ENCODE measurements at places on chromosomes 13 and 19.
A peak's percentile ranks its signal among the peaks of the same experiment; 100 is the strongest.

DNA sequence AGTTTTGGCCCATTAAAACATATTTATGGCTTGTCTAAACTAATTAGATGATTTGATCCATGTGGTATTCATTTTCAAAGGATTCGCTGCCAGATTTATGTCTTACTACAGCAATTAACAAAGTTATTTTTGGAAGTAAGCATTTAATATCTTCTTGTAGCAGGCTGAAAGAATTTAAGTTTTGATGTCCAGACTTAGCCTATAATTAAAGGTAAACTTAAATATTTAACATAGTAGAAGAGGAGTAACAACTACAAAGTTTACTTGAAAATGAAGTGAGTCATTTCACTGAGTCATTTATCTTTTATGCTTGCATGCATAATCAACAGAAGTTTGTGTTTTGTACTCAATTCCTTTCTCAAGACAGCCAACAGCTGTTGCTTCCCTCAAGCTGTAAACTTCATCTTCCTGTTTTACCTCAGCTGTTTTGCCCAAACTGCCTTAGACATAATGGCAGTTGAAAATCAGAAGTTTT lies 58.1 kb downstream of the EDNRB start:
- no peak for DNase-seq

- DNase-seq, result peak; percentile 86
These were observed at the start of gene CCDC106 for GRCh38 chr19:55647732-55648584. TSS of gene CCDC106 (plus strand) at chr19:55648212. CDS start at chr19:55649047, 835 bp downstream.

DNA sequence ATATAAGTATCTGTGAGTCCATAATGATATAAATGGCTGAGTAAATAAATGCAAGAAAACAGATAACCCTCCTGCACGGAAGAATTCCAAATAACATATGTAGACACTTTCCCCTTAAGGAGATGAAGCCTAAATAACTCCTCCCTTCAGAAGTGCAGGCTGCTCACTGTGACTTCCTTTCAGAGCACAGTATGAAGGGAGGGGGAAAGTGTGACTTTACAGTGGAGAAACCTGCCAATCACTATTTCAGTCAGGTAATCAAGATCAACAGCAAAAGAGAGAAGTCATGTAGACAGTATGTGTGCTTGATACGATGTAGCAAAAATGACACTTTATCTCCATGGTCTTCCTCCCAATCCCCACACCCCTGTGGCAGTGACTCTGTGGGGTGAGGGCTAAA lies 7.1 kb downstream of the GGACT start:
- no peak for DNase-seq

DNA sequence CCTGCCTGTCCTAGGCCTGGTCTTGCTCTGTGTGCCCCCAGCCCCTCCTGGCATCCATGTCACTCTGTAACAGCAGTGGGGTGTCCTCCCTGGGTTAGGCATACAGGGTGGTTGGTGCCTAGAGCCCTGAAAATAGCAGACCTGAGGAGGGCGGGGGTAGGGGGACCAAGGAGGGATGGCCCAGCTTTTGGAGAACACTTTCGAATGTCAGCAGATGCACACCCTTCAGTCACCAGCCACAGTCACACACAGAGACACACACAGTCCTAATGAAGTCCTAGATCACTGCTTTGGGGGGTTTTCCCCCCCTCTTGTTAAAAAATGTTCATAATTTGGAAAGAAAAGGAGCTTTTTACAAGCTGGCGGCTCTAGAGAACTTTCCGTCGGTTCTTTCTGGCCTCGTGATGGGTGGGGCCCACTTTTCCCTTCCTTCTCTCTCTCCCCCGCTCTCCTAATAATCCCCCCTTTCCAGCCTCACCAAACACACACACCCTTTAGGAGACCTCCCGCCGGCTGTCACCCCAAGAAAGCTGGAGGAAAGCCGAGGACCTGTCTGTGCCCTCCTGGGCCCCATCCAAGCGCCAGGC lies 47.9 kb downstream of the LYL1 start:
- DNase-seq, result no peak

- peak; percentile 53 for DNase-seq
These were observed 6.2 kb downstream of the SETDB2 start for GRCh38 chr13:49450105-49450819.

GRCh38 chr13:24012648-24013047 lies 115.3 kb upstream of the C1QTNF9B start:
- no peak for DNase-seq

DNA sequence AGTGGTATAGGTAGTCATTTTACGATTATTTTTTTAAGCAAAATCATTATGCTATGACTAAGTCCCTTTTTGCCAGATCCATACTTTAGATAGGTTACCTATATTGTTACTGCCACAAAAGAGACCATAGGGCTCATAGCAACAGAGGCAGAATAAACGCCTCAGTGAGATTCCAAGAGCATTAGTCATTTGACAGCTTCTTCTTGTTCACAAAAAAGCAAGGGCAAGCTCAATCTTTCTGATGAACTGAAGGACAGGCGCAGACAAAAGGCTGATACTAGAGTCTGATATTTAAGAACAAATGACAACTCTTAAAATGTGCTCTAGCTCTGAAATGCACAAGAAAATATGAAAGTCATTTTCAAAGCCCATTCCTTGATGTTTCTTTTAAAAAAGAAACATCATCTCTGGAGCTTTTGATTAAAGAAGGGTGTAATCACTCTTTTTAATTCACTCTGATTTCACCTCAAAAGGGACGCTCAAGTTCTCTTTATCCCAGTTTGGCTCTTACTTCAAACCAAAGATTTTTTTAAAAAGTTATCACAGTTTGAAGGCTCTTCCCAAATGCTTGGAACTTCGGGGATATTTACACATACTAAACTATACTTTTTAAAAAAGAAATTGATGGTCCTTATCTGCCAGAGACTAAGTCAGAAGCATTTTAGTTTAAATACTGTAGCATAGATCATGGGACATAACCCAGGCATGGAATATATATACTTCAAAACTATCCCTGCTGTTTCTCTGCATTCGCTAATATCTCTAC lies 187.2 kb downstream of the EFNB2 start:
- no peak for DNase-seq

- no peak for DNase-seq
These were observed 211.8 kb downstream of the RBM26 start for GRCh38 chr13:79194272-79194671.

GRCh38 chr13:64723724-64724123 lies 2506.4 kb downstream of the PCDH9 start:
- DNase-seq, result no peak

- DNase-seq, result no peak
These were observed 45.5 kb upstream of the DACH1 start for GRCh38 chr13:71912524-71912923.

DNA sequence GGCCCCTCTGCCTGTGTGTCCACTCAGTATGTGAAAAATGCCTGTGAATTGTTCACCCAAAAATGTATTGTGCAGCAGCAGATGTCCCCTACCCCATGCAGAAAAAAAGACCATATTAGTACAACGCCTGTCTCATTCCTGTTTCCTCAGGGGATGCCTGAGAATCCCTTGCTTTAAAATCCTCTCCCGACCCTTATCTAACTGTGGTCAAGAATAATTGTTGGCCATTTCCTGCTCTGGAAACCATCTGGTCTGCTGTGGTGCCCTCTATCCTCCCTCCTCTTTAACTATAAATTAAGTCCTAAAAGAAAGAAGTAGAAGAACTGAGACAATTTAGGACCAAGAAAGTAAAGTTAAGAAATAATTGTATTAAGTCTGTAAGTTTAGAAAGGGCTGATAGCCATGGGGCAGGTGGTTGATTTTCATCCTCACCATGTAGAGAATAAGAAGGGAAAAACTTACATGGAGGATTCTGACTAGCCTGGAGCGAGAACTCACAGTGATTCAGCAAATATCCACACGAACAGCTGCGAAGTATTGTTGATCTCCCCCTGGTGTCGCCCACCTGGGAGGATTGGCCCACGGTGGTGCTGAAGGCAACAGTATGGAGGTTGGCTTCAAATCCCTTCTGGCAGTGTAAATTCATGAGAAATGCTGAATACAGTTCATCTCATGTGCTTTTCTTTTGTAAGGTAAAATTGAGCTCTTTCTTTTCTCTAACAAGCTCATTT lies 85.6 kb downstream of the COL4A2 start:
- DNase-seq, result no peak

DNA sequence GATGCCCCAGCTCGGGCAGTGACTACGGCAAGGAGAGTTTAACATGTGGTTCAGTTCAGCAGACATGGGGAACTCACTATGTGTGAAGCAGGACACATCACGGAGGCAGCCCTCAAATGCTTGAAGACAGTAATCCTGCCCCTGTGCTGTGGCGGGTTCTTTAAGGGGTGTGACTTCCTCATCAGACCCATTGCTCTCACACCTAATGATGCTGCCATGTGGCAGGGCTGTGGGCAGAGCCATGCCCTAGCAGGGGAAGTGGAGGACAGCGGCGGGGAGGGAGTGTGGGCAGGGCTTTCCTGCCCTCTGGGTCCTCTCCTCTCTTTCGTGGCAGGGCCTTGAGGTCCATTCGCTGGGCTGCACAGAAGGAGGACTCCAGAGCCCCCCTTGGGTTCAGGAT lies 131.1 kb upstream of the GJB6 start:
- no peak for DNase-seq
